ENCODE measurements at places on chromosomes 13 and 19. TPM values are rescaled to one million over a fixed set of nuclear protein-coding genes. Genes with fewer than 3 reads are reported as not detected.
A peak's percentile ranks its signal among the peaks of the same experiment; 100 is the strongest.

The ZNF226 gene
- 23.6 TPM for total RNA-seq

The C19orf81 gene
- not detected for total RNA-seq

The RNF225 gene
- not detected for total RNA-seq

The PRTN3 gene
- total RNA-seq = not detected

The ARHGAP45 gene
- total RNA-seq = 38.6 TPM

The NOVA2 gene
- total RNA-seq = 8.1 TPM

The ZNF575 gene
- total RNA-seq = 4.6 TPM

DNA sequence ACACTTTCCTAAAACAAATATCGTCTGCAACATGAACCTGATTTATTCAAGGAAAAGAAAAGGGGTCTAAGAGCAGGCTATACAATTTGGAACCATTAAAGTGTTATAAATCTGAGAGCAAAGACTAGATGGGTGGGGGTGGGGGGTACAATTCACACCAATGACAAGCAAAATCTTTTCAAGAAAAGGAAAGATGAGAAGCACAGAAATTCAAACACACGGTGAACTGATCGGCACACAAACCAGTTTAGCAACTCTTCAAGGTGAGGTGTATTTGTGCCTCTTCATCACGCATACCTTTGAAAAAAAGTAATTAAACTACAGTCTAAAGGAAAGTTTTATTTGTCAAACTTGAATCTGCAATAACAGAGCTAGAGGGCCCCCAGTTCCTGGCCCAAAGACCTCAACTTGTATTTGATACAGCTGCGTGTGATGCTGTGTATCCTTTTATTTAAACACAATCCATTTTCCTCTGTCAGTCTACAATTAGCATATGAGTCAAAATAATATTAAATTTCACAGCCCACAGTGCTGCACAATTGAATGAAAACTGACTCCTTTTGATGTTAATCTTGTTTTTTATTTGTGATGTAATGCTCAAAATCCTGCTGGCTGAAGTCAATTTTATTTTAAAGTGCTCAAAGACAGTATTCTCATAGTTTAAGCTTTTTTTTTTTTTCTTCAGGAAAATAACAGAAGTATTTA lies 14.2 kb downstream of the EFNB2 start:
- DNase-seq = no peak

DNA sequence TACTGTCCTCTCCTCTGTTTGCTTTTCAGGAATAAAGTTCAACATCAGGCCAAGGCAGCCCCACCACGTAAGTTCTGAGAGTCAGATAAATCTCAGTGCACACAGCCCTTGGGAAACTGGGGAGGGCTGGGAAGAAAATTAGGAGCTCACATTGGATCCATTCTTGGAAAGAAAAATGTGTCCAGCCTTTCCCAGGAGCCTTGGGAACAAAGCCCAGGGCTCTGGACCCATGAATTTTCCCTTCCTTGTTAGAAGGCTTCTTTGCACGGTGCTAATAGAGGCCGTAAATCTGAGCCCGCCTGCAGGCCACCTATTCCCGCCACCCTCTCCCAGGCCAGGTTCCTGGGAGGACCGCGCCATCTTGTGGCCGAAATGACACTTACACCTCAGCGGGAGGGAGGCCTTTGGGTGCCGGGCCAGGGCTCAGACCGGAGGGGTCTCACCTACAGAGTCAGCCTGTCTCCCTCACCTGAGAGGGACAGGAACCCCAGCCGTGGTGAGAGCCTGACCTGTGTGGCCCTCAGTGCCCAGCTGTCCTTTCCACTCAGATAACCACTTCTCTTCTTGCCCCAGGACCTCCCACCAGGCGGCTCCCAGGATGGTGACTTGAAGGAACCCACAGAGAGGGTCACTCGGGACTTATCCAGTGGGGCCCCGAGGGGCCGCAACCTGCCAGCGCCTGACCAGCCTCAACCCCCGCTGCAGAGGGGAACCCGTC lies 25.1 kb upstream of the KCTD15 start:
- peak; percentile 89 for DNase-seq

GRCh38 chr19:12938779-12939601 lies 581 bp downstream of the CALR start:
- DNase-seq = no peak

GRCh38 chr13:112638919-112639318 lies 50.9 kb upstream of the ATP11A start:
- DNase-seq = no peak

- DNase-seq = no peak
Measured at GRCh38 chr13:60044321-60044720, 119.4 kb downstream of the DIAPH3 start.

- DNase-seq = no peak
Measured at GRCh38 chr13:50285283-50285682, 270.0 kb downstream of the KCNRG start.

DNA sequence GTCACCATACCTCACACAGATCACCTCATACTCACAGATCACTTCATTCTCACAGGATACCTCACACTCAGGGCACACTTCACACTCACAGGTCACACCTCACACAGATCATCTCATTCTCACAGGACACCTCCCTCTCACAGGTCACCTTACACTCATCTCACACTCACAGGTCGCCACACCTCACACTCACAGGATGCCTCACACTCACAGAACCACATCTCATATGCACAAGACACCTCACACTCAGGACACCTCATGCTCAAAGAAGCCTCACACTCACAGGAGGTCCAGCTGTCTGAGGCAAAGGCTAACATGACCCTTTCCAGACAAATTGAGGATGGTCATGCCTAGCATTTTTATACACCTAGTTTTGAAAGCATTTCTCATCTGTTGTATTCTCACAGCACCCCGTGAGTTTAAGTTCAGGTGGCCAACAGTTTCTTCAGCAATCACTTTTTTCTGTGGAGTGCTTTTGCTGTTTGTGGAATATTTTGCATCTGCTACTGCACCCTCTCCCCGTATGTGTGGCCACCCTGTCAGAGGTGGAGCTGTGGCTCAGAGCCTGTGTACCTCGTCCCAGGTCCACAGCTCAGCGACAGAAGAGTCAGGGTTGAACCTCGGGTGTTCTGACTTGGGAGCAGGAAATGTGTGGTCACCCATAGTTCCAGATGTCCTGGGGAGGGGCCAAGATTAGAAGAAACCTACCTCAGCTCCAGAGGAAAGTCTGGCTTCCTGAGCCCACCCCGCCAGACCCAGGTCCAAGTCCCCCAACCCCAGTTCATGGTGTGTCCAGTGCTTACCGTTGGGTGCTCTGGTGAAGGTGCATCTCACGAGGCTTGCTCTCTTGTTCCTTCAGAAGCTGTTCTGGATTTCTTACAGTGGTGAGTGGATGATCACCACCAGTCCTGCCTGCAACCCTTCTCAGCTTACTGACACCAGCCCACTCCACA lies 7.6 kb downstream of the F7 start:
- DNase-seq = peak; percentile 3

DNA sequence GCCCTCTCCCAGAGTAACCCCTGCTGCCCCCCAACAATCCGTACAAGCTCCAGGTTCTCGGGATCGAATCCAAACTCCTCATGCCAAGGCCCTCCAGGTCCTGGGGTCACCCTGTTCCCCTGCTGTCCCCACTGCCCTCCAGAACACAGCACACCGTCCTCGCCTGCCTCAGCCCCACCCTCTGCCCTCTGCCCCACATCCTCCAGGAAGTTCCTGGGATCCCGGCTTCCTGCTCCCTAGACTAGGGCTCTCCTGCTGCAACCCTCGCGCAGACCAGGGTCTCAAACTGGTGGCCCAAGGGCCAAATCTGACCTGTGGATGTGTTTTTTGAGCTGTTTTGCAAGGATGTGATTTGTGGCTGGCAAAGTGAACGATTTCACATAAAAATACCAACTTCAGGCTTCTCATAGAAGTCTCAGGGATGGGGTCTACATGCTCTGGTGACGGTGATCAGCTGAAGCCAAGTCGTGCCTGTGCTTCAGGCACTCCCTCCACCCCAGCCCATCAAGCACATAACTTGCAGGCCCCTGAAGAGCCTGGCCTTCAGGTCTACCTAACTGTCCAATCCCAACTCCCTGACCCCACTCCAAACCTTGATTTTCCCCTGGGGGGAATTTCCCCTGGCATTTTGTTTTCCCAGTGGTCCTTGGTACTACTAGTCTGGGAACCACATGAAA lies 1.8 kb downstream of the RABAC1 start:
- DNase-seq = no peak

DNA sequence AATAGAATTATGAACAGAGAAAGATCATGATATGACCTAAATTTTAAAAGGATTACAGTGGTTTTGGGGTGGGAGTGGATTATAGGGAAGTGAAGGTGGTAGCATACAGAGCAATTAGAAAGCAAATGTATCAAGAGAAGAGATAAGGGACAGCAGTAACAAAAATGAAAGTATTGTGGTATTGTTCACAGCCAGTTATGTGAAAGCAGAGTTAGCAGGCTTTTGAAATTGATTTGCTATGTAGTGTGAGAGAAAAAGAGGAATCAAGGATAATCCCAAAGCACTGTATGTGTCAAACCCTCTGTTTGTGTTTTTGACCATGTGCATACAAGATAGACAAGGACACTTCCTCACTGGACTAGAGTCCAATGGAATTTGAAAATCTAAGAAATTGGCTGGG lies 1721.4 kb downstream of the PCDH9 start:
- DNase-seq = no peak
